ENCODE measurements at places on chromosomes 1 and 21.

DNA sequence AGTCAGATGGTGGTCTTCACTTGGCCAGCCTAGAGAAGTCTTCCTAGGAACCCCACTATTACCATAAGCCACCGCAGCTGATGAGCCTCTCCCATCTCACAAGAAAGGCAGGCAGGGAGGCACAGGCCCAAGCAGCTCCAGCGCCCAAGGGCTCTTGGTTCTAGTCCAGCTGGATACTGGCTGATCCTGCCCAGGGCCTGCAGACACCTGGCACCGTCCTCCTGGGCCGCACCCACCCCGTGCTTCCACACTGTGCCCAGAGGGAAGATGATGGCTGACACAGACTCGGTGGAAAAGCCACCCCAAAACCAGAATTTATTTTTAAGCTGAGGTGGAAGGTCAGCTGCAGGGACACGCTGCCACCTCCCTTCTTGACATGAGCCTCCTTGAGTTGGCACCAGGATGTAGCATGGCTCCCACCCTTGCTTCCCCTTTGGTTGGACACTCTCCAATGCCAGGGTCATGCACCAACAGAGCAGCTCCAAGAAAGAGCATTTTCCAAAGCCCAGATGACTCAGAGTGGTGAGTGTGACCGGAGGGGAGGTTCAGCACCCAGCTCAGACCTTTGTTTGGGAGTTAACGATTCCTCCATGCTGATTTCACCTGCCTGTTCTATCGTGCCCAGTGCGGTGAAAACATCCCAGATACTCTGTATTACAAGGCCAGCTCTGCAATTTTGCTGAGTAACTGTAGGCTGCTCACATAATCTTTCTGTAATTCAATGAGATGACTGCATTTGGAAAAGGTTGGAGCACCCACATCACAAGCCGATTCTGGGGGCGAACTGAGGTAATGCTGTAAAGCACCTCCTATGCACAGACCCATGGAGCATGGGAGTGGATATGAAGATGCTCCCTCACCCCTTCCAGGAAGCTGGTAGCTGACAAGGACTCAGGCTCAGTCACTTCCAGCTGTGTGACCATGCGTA, 63.1 kb upstream of the SLC2A1 start:
- no peak for DNase-seq

DNA sequence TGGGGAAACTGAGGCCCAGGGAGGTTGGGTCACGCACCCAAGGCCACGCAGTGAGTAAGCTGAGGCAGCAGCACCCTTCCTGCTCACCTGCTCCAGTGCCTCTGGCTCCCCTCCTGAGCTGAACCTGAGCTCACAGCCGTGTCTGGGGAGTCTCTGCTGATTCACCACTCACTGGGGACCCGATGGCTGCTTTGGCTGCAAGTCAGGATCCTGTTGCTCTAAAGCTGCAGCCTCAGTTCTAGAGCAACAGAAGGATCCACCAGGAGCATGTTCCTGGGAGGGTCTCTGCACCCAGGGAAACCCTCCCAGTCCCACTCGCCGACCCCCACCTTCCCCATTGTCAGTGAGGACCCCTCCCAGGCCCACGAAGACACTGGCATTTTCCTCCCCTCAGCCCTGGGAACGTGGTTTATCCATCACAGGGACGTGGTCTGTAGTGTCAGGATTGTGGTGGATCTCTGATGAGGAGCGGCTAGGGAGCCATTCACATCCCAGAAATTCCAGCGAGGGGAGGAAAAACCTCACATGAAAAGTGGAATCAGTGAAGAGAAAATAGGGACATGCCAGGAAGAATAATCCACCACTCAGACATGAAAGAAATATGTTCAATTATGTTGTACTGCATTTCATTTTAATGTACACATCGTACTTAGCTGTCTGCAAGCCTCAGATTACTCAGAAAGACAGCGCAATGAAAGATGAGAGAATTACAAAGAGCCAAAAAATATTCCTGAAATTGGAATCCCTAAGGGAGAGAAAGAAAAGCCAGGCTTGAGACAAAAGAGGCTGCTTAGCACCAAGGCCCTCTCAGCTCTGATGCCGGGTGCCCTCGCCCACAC, 447.2 kb downstream of the MATN1 start:
- no peak for DNase-seq

- DNase-seq, result no peak
These were observed 44.3 kb upstream of the TACSTD2 start for GRCh38 chr1:58621391-58621790.

DNA sequence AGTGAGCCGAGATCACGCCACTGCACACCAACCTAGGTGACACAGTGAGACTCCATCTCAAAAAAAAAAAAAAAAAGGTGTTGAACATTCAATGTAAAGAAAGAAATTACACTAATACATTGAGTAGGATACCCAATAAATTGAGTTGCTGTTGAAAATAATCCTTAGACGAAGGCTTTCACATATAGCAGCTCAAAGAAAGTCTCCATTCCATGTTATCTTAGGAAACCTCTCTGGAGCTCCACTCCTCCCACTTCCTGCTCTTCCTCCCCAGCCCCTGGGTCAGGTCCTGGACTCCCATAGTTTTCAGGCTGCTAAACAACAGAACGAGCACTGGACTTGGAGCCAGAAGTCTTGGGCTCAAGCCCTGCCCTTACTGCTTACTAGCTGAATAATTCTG, 15.6 kb upstream of the CNR2 start:
- DNase-seq, result no peak

- DNase-seq, result peak; percentile 32
These were observed 4.0 kb downstream of the ARHGEF19 start for GRCh38 chr1:16208270-16208987.

DNA sequence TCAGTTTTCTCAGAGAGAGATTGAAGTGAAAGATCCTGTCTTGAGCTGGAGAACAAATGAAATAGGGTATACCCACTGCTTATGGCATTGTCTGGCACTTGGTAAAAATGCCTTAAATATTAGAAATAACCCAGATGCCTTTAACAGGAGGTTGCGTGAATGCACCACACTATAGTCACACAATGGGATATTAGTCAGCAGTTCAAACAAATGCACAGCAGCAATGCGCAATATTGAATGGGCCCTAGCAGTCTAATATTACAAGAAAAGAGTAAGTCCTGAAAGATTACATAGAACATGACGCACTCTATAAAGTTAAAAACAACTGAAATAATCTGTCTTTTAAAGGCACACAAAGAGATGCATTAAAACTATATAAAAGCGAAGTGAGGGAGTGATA, 161.1 kb downstream of the EDEM3 start:
- no peak for DNase-seq
